ENCODE measurements at places on chromosomes 4 and X.

GRCh38 chr4:45803994-45804393 lies 319.9 kb downstream of the GABRG1 start:
- no peak for DNase-seq

GRCh38 chr4:7135389-7135746 lies 57.0 kb upstream of the SORCS2 start:
- DNase-seq = no peak

- no peak for DNase-seq
Observed at GRCh38 chr4:88803600-88804096, 106.0 kb upstream of the NAP1L5 start.

DNA sequence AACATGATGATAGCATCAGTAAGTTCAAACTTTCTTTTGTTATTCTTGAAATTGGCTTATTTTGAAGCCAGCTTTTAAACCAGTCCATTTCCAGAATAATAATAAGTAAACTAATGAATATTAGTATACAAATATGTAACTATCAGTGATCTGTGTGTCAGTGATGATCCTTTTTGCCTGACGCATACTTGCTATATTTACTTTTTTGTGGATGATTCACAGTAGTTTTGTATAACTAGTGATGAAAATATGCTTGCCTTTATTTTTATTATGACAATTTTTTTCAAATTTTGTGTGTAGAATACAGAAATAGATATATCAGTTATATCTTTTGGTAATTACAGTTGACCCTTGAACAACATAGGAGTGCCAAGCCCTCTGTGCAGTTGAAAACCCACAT lies 49.5 kb downstream of the USP53 start:
- DNase-seq = no peak

- no peak for DNase-seq
Observed at GRCh38 chr4:109323348-109323747, 20.9 kb upstream of the COL25A1 start.

DNA sequence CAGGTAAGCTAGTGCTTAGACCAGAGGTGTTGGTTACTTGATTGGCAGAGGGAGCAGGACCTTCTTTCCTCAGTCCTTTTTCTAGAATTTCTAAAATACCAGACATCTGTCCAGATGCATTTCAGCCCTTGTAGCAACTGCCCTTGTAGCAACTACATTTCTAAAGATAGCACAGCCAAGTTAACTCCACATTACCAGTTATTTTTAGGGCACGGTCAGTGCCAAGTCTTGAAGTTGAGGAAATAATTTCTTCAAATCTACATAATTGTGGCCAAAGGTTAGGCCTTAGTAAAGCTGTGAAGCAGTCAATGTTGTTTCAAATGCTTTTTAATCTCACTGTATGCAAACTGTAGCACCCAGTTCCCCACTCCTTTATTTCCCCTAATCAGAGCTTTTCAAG lies 62.9 kb downstream of the MID1IP1 start:
- DNase-seq = no peak

- no peak for DNase-seq
Observed at GRCh38 chr4:105605493-105605892, 53.1 kb downstream of the ARHGEF38 start.

- no peak for DNase-seq
Observed at GRCh38 chr4:8553216-8553615, 27.0 kb upstream of the GPR78 start.

DNA sequence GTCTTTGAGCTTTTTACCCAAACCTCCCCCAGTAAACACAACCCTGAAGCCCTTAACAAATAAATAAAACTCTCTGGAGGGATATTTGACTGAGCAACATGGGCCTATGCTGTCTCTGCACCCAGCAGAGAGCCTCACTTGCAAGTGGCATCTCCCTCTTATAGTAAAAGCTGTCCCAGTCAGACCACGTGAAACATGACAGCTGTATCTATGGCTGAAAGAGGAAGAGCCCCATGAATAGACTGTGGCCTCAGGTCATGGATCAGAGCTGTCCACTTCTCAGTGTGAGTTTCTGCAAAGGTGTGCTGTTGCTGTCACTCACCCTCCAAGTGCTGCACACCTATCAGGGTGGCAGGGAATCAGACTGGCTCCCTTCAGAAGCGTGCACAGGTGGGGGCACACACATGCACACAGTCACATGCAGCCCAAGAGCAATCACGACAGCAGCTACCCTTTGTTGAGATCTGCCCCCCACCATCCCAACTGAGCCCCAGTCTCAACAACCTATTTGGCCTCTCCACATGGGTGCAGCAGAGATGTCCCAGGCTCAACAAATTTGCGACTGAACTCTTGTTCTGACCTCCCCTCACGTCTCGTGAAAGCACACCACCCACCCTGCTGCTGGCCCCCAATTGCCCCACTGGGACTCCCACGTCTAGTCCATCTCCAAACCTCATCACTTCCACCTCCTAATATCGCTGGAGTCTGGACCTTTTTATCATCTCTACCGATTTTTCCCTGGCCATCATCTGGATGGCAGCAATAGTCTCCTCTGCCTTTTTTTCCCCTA lies 45.6 kb downstream of the NAT8L start:
- no peak for DNase-seq

- DNase-seq = no peak
Observed at GRCh38 chrX:148020329-148020728, 39.2 kb downstream of the FMR1NB start.

DNA sequence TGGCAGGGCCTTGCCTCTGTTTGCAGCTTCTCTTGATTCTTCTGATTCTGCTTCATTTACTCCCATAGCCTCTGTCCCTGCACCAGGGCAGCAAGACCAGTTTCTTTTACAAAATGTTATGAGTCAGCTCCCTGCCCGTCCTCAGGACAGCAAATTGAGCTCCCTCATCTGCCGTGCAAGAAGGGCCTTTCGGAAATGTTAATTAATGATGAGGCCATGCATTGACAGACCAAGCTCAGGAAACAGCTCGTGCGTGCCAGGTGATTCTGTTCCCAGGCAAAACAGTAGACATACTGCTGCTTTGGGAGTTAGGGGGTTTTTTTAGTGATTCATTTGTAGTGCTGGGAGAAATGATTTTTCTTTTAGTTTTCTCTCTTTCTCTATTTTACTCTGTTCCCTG lies 231.7 kb downstream of the FBXW7 start:
- DNase-seq = no peak

DNA sequence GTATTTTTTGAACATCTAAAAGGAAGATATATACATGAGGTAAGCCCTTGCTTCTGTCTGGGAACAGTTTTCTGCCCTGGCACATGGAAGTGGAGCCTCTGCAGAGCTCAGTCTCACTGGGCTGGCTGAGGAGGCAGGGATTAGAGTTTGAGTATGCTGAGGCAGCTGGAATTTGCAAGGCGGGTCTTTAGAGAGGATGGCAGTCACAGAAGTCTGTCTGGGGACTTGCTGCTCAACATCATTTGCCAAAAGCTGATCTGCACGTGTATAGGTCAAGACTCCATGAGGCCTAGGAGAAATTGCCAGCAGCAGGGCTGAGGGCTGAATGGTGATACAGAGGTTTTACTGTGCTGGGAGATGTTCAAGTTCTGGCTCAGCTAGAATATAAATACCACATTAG lies 163.6 kb upstream of the ANK2 start:
- DNase-seq = no peak

GRCh38 chr4:82084747-82085146 lies 289.0 kb downstream of the HNRNPD start:
- no peak for DNase-seq

DNA sequence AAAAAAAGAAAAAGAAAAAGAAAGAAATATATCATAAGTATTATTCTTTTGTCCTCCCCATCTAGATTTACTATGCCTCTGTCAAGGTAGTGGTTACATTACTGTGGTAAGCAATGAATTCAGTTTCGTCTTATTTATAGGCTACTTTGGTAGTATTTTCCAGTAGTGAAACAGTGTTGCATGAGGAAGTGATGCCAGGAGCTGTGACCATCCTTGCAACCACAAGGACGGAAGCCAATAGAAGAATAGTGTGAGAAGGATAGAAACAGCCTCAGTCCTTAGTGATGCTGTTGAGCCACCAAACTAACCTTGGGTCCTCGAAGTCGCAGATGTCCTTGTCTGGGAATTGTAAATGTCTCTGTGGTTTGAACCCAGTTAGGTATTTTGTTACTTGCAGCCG lies 328.5 kb downstream of the PPP3CA start:
- no peak for DNase-seq

- DNase-seq = no peak
Observed at GRCh38 chr4:159305129-159305528, 202.2 kb downstream of the RAPGEF2 start.

DNA sequence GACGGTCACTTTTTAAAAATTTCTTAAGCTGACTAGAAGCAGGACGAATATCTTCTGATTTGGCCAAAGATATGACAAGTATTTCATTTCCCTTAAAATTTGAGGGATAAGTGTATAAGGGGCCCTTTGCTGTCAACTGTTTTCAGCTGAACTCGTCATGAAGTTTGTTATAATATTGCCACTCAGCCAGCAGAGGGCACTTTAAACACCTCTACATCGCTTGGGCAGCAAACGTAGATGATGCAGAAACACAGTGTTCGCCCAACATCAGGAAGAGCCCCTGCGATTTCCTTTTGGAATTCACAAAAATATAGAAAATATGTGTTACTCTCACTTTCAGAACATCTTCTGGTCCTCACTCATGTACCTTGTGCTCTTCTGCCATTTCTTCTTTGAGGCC lies 435.7 kb upstream of the FMR1 start:
- DNase-seq = no peak

DNA sequence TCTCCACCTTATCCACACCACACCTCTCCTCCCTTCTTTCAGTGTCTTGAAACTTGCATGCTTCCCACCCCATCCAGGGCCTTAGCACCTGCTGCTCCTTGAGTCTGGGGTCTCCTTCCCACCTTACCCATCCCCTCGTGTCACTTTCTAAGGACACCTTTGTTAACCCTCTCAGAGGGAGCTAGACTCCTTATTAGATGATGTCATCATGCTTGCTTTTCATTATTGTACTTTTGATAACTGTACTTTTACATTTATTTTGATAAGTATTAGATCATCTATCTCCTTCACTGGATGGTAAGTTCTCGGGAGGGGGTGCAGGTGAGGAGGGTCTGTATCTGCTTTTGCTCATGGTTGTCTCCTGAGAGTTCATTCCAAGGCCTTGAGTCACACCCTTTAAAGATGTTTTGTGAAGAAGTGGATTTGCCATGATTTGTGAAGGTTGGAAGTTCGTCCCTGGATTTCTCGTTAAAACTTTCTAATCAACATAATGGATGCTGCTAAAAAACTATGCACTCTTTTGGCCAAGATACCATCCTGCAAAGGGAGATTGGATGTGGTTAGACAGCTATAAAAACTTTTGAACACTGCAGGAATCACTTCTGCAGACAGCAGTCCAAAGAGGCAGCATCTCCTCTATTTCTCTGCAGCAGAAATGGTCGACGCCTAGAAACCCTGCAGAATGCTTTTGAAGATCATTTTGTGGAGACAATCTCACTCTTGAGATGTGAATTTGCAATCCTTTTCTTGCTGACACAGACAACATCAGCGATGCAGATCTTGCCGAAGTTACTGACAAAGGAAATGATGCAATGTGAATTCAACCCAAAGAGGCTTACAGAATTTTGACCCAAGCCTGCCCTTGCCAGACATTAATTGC lies 69.6 kb downstream of the ENPP6 start:
- no peak for DNase-seq

DNA sequence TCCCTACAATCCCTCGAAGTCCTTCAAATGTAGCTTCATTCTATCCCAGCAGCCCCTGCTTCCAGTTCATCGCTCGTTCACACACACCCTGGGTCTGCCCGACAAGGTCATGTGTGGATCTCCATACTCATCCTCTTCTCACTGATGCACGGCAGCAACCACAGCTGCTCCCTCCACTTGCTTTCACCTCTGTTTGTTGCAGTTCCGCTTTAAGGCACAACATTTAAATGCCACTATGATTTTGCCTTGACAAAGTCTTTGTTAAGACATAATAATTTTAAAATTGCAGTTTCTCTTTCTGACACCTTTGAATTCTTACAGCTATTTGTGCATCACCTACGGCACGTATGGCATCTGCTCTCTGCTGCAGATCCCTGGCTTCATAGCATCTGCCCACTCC lies 1.8 kb downstream of the ODAPH start:
- no peak for DNase-seq

DNA sequence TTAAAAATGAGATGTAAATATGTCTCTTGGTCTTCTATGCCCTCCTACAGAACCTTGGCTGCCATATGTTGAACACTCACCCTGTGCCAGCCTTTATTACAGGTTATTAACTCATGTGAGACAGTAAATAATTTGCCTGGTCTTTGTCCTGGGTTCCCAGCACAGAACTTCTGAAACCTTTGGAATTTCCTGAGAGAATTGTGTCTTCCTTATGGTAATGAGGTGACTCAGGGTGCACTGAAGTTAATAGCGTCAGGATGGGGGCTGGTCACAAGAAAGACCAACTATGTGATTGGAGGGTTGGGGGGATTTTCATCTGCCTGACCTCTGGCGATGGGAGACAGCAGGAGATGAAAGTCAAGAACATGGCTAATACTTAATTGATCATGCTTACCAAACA lies 289.8 kb upstream of the STS start:
- no peak for DNase-seq

- DNase-seq = no peak
Observed at GRCh38 chrX:2933125-2933900, 4.2 kb upstream of the ARSD start.

DNA sequence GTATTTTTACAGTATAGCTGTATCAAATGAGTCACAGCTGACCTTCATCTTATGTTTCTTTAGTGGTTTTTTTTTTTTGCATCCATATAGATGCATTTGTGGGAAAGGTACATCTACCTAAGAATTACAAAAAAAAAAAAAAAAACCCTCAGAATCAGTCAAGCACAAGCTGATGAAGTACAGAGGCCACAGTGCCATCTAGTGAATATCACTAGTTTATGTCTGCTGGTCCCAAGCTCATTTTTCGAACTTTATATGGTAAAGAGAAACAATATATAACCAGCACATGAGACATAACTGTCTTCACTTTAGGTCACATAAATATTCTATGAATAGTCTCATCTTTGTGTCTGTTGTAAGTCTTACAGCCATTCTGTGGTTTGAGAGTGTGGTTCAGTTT lies 220.1 kb downstream of the DLG3 start:
- DNase-seq = no peak

DNA sequence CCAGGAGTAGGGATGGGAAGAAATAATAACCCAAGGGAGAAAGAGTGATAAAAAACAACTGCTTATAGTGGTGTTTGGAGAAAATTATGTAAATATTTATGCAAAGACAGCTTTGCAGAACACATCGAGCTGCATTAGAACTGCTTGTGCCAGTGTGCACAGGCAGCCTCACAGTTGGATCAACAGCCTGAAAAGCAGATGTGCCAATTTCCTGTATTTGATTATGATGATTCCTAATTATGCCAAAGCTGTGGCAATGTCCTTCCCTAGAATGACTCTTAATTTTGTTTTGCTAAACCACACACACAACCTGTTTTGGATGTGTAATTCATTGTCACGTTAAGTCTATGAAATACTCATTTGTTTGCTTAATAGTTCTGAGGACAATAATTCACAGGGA lies 30.6 kb upstream of the ANTXR2 start:
- no peak for DNase-seq

- no peak for DNase-seq
Observed at GRCh38 chrX:110172215-110172614, 145.7 kb downstream of the AMMECR1 start.

Measured in substantia nigra (tissue), 51 donors.